Esophagus squamous epithelium (tissue), 5 donors: ENCODE measurements at places on chromosomes 13 and 19.

GRCh38 chr13:95896301-95896700 is 156.9 kb downstream of the UGGT2 start:
- no peak for DNase-seq

- no peak for DNase-seq
Observed at GRCh38 chr13:76982061-76982460, 9.8 kb upstream of the CLN5 start.

GRCh38 chr19:18322318-18322758 is 538 bp downstream of the LSM4 start:
- no peak for DNase-seq

- DNase-seq = no peak
Observed at GRCh38 chr19:50331221-50331993, 2.2 kb upstream of the KCNC3 start.

DNA sequence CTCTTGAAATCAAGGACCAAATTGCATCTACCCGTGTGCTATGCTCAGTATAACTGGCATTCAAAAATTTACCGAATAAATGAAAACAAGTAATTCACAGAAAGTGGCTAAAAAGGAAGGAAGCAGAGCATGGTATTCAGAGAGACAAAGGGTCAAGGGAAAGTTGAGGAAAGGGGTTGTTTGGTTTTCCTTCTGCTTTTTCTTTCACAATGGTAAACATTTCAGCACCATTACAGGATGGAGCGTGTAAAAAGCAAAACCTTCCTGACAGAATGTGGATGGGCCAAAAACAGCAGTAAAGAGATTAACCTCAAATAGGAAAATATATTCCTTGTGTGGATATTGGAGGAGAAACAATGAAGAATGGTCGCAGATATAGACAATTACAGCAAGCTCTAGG is 14.8 kb downstream of the DIAPH3 start:
- no peak for DNase-seq

- no peak for DNase-seq
Observed at GRCh38 chr13:109998684-109999533, 212.5 kb upstream of the IRS2 start.

- no peak for DNase-seq
Observed at GRCh38 chr19:6556480-6557195, 25.8 kb downstream of the TNFSF9 start.

DNA sequence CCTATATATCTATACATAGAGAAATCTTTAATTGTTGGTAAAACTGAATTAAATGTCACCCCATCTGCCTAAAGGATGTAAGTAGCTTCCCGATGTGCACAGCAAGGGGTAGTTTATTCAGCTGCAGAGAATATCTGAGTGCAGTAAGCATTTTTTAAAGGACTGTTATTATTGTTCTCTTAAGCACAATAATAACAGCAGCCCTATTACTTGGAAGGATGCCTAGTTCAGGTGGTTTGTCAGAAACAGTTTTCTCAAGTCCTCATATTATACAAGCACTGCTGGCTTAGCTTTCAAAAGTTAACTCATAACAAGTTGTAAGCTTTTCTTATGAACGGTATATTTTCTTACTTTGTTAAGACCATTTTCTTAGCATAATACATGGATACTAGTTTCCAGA is 142.6 kb downstream of the CRYL1 start:
- DNase-seq = no peak

GRCh38 chr19:39160523-39160861 is 34.9 kb downstream of the PAK4 start:
- no peak for DNase-seq

DNA sequence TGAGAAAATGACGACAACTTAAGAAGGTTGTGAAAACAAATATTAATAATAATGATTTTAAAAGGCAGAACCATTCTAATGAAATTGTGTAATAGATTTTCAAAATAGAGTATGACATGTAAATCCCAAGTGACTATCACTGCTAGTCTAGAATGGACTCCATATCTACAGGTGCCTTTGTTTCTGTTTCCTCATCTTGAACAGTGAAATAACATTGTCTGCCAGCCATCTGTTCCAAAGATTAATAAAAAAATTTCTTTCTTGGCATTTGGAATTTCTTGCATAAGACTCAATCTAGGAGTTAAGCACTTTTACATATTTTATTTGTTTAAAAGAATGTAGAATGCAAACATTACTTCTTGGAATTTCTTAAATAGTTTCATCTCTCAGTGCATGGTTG is 520.1 kb upstream of the ARGLU1 start:
- DNase-seq = no peak
